ENCODE measurements at places on chromosomes 2 and 18.

DNA sequence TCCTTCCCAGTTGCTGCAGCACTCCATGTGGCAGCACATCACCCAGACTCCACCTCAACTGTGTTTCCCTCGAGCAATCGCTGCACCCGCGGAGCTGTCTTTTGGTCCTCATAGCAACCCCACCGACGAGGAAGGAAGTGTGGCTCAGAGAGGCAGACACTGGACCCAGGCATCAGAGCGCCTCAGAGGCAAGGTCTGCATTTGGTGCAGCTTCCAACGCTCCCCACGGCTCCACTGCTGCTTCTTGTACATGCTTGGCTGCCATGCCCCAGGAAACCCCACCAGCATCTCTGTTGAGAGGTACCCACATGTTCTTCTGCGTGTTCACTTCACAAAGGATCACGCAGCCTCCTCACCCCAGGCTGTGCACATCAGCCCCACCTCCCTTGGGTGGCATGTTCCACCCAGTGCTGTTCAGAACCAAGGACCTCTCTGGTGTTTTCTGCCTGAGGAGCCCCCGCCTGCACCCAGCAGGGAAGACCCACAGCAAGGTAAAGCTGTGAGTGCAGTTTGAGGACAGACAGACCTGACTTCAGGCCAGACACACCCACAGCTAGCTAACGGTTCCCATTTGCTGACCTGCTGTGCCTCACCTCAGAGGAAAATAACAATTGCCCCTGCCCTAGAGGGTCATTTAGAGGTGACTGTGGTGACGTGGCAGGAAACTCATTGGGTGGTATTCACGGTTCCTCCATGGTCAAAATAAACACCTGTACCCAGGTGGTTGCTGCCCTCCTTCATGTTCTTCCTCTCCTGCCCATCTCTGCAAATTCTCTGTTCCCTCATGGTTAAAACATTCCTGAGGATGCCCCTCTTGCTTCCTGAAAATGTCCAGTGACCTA lies 326.3 kb upstream of the MYT1L start:
- no peak for DNase-seq

GRCh38 chr18:48848641-48849143 lies 102.1 kb downstream of the SMAD7 start:
- DNase-seq = no peak

- no peak for DNase-seq
These were observed 172.4 kb upstream of the SPOPL start for GRCh38 chr2:138329162-138329561.

GRCh38 chr2:191933307-191934105 lies 86.6 kb upstream of the CAVIN2 start:
- DNase-seq = no peak

DNA sequence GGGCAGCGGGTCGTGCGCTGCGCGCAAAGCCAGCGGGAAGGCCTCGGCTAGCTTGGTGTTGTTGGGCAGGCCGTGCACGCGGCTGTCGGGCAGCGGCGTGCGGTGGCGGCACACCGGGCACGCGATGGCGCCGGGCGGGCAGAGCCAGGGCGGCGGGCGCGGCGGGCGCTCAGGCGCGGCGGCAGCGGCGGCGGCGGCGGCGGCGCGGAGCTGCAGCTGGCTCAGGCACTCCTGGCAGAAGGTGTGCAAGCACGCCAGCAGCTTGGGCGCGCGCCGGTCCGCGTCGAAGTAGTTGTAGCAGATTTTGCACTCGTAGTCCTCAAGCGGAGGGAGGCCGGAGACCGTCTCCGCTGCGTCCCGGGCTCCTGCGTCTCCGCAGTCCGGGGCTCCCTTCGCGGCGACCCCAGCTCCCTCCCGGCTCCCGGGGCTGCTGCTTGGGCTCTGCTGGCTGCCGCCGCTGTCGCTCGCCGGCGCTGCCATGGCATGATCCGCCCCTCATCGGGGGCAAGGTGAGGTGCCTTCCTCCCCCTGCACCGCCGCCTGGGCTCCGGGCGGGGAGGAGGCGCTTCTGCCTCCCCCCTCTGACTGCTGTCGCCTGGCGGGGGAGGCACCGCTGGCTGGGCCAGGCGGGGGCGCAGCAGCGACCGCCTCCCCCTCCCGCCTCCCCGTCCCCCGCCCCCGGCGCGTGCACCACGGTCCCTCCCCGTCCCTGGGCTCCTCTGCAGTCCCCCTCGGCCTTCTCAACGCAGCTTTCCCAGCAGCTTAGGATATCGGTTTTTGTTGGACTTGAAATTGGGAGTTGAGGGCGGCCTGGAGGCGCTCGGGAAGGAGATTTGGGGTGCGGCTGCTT lies 21.0 kb upstream of the PAX3 start:
- DNase-seq = no peak

All from HS-27A (cell line).